Stimulated activated CD4-positive, alpha-beta T cell treated with anti-CD3 and anti-CD28 coated beads, Interleukin-4, amount 100 ng/mL, for 24 hours (primary cell): ENCODE measurements at places on chromosomes 5 and 9.

DNA sequence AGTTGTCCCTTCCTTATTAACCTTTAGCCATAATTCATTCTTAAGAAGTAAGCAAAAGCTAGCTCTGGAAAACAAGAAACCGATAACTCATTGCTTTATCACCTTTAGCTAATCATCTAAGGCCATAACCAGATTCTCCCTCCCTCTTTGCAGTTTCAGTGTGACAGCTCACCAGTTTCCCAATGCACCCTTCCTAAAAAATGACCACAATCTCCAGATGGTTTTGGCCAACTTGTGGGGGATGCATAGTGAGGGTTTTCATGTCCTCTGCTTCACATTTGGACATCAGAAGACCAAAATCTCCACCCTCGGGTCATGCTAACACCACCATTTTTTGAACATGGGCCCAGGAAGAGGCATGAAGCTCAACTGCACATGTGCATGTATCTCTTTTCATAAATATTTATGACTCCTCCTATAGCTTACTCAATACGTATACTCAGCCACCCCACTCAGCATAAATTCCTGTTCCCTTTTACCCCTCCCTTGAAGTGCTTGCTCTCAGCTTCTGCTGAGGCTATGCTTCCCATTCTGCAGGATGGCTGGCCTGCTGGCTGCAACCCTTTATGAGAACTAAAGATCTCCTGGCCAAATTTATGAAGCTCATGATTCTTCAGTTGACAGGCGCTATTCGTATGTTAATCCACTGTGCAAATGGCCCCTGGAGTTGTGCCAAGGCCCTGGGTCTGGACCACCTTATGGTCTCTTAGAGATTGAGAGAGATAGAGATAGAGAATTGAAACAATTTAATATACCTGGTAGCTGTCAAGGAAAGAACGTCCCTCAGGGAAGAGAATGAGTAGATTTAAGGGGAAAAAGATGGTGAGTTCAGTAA is 14.8 kb downstream of the PPP3R2 start:
- no peak for DNase-seq

GRCh38 chr9:127983847-127984289 is 3.1 kb upstream of the EEIG1 start:
- DNase-seq = no peak

DNA sequence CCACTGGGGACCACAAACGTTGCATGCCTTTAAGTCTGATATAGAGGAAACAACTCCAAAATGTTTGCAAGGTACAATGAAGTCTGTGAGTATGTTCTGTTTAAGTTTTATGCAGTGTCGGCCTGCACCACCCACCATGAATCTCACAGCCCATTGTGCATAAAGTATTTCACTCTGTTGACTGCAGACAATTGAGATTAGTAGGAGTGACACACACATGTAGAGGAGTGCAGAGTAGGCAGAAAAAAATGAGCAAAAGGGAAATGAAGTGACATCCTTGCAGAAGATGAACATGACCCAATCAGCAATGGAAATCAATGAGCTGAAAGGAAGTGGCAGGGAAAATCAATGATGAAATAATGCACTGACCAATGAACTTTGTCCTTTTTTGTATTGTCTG is 315.6 kb upstream of the PTPRD start:
- DNase-seq = no peak

GRCh38 chr9:89710697-89711096 is 105.9 kb downstream of the GADD45G start:
- no peak for DNase-seq
